ENCODE measurements at places on chromosomes 4 and X. TPM values are rescaled to one million over a fixed set of nuclear protein-coding genes. Genes with fewer than 3 reads are reported as not detected.
A peak's percentile ranks its signal among the peaks of the same experiment; 100 is the strongest.

GRCh38 chrX:51496501-51497291 lies at the start of gene NUDT11:
TSS of gene NUDT11 (minus strand) at chrX:51496592. CDS start at chrX:51496444, 148 bp downstream.
- DNase-seq = peak; percentile 44

DNA sequence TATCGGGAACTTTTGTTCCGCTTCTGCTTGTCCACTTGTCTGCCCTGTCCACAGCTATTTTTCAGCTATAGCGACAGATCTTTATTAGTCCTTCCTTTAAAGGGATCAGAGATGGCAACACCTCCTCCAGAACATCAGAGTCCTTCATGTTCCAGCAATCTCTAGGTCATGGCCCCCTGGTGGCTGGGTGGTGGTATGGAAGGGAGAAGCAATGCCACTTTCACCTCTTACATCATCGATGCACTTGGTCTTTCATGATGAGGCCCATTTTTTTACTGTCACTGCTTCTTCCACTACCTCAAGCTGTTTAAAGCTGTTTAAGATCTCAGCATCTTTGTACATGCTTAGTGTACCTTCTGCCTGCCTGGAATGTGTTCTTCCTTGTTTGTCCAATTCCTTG lies 106.7 kb downstream of the ARHGAP6 start:
- DNase-seq = no peak

GRCh38 chr4:57094832-57095223 lies 15.4 kb downstream of the IGFBP7 start:
- DNase-seq = no peak

GASK1B gene
- 10.3 TPM for total RNA-seq

NAP1L2 gene
- 33.4 TPM for total RNA-seq

ERVMER34-1 gene
- total RNA-seq = 1.9 TPM

Measured in occipital lobe (tissue), 3 donors.